ENCODE measurements at places on chromosomes 5 and 9.

DNA sequence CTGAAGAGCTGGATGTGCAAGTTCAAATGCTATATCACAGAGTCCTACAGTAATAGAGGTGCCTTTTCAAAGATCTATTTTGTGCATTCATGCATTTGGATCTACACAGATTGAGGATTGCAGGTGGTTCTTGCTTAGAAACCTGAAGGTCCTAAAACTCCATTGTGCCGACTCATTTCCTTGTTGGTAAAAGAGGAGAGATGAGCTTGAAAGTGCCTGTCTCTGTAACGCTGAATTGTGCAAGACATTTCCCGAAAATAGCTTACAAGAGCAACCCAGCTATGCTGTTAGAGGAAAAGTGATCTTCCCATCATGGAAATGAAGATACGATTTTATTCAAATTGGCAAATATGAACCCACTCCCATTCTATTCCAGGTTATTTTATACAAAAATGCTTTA, 110.7 kb upstream of the CXCL14 start:
- DNase-seq, result no peak

DNA sequence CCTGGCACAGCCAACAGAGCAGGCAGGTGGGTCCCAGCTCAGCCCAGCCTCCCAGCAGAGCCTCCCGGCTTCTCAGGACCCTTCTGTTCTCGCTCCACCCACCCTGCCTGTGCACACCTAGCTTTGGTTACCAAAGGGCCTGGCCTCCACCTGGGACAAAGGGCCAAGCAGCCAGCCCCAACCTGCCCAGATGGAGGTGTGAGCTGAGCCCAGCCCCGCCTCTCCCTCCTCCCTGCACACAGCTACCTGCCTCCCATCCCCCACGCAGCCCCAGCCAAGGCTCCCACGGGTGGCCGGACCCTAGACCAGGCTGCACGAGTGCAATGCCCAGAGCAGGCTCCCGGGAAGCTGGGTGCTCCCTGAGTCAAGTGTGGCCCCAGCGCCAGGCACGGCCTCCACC, 5.6 kb downstream of the TPRN start:
- DNase-seq, result no peak

- DNase-seq, result no peak
These were observed 15.6 kb upstream of the TDRD7 start for GRCh38 chr9:97396256-97396655.

- DNase-seq, result no peak
These were observed 86.0 kb downstream of the ZNF608 start for GRCh38 chr5:124660229-124661093.

DNA sequence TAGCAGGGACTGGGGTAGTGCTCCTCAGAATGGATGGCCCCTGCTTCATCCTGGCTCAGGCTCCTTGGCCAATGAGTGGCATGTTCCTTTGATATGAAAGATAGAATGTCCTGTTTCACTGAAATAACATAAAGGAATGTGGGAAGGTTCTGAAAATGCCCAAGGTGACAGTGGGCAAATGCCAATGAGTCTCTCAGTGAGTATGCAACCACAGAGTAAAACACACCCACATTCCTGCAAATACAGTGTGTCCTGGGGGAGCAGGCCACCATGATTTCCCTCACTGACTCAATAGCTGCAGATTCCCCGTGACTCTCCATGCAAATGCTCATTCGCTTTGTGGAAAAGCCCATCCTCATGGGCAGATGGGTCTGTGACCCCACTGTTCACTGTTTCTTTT, 36.4 kb downstream of the ZNF366 start:
- DNase-seq, result no peak

GRCh38 chr5:168962306-168962705, 338.6 kb downstream of the SLIT3 start:
- no peak for DNase-seq

DNA sequence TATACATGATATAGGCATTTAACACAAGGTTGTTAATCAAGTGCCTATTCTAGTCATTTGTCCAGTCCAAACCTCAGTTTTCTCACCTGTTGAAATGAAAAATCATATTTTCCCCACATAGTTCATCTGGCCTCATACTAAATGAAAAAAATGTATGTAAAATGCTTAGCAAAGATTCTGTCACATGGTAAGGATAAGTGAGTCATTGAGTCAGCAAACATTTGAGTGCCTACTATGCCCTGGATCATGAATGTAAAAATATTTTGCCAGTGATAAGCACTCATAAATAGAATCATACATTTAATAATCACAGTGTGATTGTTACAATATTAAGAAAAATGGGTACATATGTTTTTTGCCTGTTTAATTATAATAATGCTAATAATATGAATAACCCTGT, 181.2 kb upstream of the PAPPA start:
- no peak for DNase-seq

- no peak for DNase-seq
These were observed 8.5 kb upstream of the ANKH start for GRCh38 chr5:14879937-14880589.

GRCh38 chr5:141664733-141665461, 13.7 kb upstream of the FCHSD1 start:
- peak; percentile 80 for DNase-seq

DNA sequence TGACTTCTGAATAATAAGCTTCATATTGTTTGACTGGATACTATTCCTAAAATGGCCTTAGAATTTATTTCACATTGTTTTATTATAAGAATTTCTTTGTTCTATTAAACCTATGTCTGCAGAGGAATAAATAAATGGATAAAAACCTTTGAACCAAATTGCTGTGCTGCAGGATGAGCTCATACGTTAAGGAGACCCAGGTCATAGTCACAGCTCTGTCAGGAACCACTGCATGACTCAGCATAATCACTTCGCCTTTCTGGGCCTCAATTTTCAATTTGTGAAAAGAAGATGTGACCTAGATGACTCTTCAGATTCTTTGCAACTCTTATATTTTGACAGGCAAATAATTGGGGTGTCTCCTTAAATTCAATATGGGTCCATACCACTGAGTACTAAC, 36.7 kb upstream of the HMHB1 start:
- peak; percentile 44 for DNase-seq

- DNase-seq, result no peak
These were observed 112.3 kb upstream of the ADAMTSL1 start for GRCh38 chr9:18361646-18362045.

DNA sequence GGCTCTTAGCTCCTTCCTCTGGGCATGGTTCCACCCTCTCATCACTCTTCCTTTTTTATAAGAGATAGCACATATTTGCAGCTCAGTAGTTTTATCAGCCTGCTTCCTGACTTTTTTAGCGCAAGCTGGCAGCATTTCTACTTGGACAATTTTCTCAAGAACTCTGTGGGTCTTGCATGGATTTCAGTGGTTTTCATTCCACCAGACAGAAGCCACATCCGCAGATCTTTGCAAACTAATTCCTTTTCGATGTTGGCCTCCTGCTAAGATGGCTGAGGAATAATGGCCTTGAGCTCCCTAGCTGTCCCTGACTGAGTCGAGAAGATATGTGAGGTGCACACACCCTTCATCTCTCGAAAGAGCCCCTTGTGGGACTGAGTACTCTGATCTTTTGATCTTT, 49.5 kb downstream of the GALNT12 start:
- no peak for DNase-seq

GRCh38 chr5:55758231-55758630, 20.4 kb downstream of the DDX4 start:
- DNase-seq, result no peak

DNA sequence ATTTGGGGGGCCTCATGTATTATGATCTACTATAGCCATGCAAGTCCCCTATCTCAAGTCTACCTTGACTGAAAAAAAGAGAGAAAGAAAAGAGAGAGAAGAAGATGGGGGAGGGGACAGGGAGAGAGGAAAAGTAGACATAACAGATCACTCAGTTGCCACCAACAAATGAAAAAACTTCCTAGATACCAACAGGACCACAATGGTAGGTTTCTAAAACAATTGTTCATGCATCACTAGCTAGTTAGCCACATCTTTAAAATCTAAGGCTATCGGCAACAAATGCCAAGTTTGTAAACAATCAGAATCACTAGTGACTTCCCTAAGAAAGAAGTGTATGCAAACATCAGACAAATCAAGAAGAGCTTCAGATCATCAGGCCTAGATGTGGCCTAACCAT, 328.2 kb downstream of the BNC2 start:
- peak; percentile 21 for DNase-seq

GRCh38 chr5:58617241-58617640, 34.4 kb downstream of the RAB3C start:
- no peak for DNase-seq

- no peak for DNase-seq
These were observed 169.7 kb upstream of the CD180 start for GRCh38 chr5:67366276-67366675.
